ENCODE measurements at places on chromosomes 6 and 20. TPM values are rescaled to one million over a fixed set of nuclear protein-coding genes. Genes with fewer than 3 reads are reported as not detected.

HFE gene
- 0.73 TPM for total RNA-seq

FAM8A1 gene
- total RNA-seq, result 13.7 TPM

C20orf141 gene
- total RNA-seq, result not detected

ADAM33 gene
- total RNA-seq, result 1.2 TPM

CPNE5 gene
- 2.6 TPM for total RNA-seq

OXT gene
- not detected for total RNA-seq

MYCT1 gene
- not detected for total RNA-seq

TULP1 gene
- total RNA-seq, result 0.43 TPM

TGM2 gene
- total RNA-seq, result 0.05 TPM

KCNK5 gene
- total RNA-seq, result 3.8 TPM

GRCh38 chr6:52545406-52546119, 31.3 kb downstream of the TRAM2 start:
- ATAC-seq, result no peak

DNA sequence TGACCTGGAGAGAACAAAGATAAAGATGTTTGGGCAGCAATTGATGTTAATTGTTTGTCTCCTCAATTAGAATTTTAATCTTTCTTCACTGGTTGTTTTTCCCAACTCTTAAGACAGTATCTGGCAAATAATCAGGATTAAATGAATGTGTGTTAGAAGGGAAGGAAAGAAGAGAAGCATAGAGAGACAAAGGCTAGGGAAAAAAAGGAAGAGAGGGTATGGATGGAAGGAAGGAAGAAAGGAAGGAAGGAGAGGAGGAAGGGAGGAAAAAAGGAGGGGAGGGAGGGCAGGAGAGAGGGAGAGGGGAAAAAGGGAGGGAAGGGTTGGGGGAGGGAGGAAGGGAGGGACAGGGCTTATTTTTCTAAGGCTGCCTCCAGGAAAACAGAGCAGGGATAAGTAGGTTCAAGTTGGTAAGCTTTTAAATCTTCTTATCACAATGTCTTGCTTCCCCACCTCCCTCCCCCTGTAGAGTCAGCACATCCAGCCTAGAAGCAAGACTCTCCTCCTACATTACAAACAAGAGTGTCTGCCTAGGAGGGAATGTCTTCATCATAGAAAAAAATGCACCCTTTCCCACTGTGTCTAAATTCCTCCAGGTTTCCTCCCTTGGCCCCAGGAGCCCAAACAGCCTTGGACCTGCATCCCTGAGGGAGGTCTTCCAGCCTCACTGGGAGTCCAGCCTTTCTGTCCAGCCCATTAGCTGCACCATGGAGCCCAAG, 447.8 kb upstream of the JARID2 start:
- no peak for ATAC-seq

DNA sequence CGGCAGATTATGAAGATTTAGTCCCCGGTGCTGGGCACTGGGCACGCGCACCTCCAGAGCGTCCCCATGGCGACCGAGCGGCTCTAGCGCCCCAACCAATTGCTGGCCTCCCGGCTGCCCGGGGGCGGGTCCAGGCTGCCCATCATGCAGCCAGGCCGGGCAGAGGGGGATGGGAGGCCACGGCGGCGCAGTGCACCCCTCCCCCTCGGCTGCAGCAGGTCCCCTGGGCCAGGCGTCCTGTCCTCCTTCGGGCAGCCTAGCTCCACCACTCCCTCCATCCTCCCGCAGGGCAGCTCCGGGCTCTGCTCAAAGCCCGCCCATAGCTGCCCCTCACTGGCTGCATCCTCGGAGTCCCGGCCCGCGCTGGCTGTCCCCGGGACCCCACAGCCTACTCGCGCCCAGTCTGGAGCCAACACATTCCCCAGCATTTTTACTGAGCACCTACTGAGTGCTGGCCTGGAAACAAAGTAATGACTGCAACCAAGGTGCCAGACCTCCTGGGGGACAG, 99.4 kb downstream of the ASXL1 start:
- ATAC-seq, result peak; percentile 92

DNA sequence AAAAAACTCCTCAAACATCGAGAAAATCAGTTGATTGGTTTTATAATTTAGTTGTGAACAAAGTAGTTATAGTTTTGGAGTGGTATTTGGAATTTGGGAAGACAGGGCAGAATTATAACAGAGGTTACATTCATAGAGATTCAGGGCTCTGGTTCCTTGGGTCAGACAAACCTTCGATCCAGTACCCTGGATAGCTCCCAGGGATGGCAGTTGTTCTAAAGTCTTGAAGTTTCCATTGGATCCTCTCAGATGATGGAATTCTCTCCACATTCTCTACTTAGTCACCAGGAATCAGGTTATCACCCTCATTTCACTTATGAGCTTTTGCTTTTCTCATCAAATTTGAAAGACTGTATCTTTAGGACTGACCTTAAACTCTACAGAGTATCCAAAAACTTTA, 285.1 kb downstream of the CENPW start:
- ATAC-seq, result no peak

GRCh38 chr6:150865043-150865405, 478 bp upstream of the MTHFD1L start:
- ATAC-seq, result no peak

- ATAC-seq, result no peak
These were observed 21.9 kb upstream of the NPBWR2 start for GRCh38 chr20:64129146-64129782.

DNA sequence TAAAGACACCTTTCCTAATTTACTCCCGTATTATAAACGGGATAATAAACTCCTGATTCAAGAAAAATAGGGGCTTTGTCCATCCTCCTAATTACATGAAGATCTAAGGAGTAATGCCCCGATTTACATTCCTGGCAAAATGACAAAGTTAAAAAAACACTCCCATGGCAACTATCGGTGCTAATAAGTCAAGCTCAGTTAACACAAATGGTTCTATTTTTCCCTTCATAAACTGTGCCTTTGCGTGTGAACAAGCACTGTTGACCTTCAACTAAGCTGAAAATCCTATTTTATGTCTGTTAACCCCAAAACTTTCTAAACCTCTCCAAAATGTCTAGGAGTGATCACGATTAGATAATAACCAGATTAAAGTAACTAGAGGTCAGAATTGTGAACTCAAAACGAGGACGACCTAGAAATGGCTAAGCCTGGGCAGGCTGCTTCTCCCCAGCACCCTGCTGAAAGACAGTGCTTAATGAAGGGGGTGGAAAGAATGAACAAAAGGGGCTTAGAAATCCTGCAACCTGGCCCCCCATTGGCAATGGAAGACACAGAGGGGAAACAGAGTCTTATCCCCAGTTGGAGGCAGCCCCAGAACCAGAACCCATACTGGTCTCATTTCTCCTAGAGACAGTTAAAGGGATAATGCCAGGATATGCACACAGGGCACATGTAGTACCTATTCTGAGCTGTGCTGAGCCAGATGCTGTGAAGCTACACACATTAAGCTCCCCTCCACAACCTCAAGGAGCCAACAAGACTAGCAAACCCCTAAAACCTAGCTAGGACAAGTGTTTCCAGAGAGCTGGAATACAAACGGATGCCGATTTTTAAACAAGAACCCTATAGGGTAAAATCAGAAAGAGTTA, 23.0 kb downstream of the SLC23A2 start:
- no peak for ATAC-seq

- ATAC-seq, result no peak
These were observed 120.8 kb upstream of the PTPN1 start for GRCh38 chr20:50389438-50389807.

GRCh38 chr6:26252077-26252472, 112.9 kb upstream of the BTN3A2 start:
- no peak for ATAC-seq

- ATAC-seq, result peak; percentile 74
These were observed 124.1 kb downstream of the FOXO3 start for GRCh38 chr6:108684771-108685329.

GRCh38 chr6:140623498-140623897, 1249.0 kb upstream of the CITED2 start:
- ATAC-seq, result no peak

DNA sequence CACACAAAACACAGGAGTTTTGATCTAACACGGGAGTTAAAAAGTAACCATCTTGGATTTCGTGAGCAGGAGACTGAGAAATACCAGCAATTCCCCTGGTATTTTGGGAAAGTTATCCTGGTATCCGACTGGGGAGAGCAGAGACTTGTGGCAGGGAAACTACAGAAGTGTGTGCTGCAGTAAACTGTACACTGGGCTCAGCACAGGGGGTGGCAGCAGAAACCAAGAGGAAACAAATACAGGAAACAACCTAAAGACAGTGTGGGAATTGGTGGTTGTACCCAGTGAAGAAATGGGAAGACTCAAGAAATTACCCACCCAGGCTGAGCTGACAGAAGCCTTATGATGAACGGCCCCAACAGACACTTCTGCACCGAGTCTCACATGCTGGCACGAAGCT, 109.8 kb downstream of the CHD6 start:
- no peak for ATAC-seq

- no peak for ATAC-seq
These were observed 52.6 kb upstream of the MAFB start for GRCh38 chr20:40741507-40742106.

- no peak for ATAC-seq
These were observed 9.0 kb downstream of the SFT2D1 start for GRCh38 chr6:166333172-166333995.

DNA sequence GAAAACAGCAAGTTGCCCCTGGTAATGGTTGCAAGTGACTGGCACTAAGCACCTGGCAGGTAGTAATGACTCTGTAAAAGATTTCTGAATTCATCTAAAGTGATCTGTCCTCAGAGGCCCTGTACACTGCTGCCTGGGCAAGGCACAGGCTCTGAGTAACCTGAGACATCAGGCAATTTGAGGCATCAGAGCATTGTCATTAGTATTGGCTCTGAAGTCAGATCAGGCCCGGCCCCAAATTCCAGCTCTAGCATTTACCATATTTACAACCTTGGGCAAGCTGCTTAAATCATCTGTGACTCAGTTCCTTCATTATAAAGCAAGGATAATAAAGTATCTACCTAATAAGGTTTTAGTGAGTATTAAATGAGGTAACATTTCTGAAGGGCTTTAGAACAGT, 17.3 kb upstream of the TENT5A start:
- no peak for ATAC-seq

GRCh38 chr6:108589244-108589791, 28.6 kb downstream of the FOXO3 start:
- ATAC-seq, result peak; percentile 88

DNA sequence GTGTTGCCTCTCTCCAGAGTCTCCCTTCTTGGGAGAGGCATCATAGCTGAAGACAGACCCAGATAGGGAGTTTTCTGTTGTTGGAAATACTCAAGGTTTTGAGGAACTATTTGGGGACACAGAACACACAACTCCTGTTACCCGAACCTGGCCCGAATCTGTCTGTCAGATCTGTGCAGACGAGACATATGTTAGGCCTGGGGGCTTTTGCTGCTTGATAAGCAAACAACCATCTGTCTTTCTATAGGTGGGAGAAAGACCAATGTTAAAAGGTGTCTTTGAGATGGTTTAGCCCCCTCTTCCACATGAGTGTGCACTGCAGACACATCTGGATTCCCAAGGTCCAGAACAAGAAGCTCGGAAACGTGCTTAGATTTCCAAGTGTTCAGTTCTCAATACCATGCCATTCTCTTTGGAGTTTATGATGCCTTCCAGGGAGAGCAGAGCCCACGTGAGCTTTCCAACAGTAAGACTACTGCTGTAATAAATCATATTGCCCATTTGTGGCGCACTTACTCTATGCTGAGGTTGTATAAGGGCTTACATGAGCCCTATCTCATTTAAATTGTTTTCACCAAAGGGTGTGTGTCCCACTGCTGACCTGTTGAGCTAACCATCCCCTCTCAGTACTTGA, 3.8 kb upstream of the STX16 start:
- ATAC-seq, result no peak

GRCh38 chr6:41822021-41822420, 34.5 kb downstream of the TOMM6 start:
- no peak for ATAC-seq

GRCh38 chr20:10711903-10712451, 38.2 kb upstream of the JAG1 start:
- ATAC-seq, result peak; percentile 41

DNA sequence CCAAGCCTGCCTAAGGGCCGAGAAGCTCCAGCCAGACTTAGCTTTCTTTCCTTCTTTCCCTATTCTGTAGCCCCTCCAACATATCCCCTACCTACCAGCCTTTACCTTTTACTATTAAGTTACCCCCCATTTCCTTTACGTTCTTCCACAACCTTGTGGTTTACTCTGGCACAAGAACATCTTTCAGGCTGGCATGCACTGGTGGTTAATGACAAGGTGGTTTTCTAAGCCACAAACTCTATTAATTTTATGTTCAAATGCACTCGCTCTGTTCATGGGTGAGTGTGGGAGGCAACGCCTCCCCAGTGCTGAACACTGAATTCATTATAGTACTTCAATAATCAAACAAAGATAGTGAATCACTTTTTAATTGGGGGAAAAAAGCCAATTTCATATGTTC, 64.4 kb downstream of the TRERF1 start:
- ATAC-seq, result no peak

GRCh38 chr6:135870722-135871121, 19.2 kb downstream of the PDE7B start:
- ATAC-seq, result peak; percentile 33

- no peak for ATAC-seq
These were observed 32.0 kb upstream of the POU5F1 start for GRCh38 chr6:31202259-31203166.

GRCh38 chr20:51022227-51022802, 592 bp downstream of the KCNG1 start:
- peak; percentile 11 for ATAC-seq

- ATAC-seq, result peak; percentile 28
These were observed 464 bp downstream of the EHMT2 start for GRCh38 chr6:31896856-31897611.

DNA sequence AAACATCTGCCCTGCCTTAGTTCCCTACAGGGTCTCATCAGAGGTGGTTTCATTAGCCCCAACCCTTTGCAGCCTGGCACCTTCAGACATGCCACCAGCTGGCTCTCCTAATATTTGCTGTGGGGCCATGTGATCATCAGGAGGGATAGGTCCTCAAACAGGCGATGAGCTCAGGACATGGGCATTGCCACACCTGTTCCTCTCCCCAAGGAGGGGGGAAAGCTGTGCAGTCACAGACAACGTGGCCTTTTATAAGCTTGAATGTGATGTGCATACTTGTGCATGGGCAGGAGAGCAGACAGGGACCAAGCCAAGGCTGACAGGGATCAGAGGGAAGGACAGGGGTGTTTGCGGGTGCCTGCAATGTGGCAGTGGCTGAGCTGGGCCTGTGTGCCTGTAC, 78.8 kb upstream of the ZNFX1 start:
- no peak for ATAC-seq

- peak; percentile 46 for ATAC-seq
These were observed 79.4 kb upstream of the FRMD1 start for GRCh38 chr6:168158213-168158979.

GRCh38 chr6:155582016-155582991, 126.7 kb upstream of the NOX3 start:
- no peak for ATAC-seq

DNA sequence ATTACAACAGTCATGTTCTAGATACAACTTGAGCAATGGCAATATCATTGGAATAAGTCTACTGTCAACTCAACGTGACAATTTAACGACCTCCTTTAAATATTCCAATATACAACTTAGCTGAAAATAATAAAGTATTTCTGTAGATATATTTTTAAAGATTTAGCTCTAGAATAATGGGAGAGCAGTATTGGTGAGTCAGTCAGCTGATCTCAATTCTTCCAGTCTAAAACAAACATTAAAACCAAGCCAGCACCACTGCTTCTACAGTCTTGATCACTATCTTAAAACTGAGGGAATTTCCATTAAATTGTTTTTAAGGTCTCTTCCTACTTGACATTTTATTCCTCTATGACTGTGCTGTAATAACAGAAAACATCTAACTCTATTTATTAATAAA, 38.2 kb downstream of the NOL7 start:
- ATAC-seq, result no peak

Data from motor neuron (in vitro differentiated cells).